ENCODE measurements at places on chromosomes 2 and 18. TPM values are rescaled to one million over a fixed set of nuclear protein-coding genes. Genes with fewer than 3 reads are reported as not detected.

SLC19A3 gene
- total RNA-seq = 0.07 TPM

ENOSF1 gene
- 28.9 TPM for total RNA-seq

MAP3K19 gene
- not detected for total RNA-seq

PSMA8 gene
- not detected for total RNA-seq

KCNF1 gene
- 0.04 TPM for total RNA-seq

UBE2F gene
- 47.6 TPM for total RNA-seq

CYS1 gene
- total RNA-seq = 0.04 TPM

CRYGC gene
- total RNA-seq = not detected
